CD4-positive, alpha-beta T cell treated with Interleukin-4 for 4 hours (primary cell): ENCODE measurements at places on chromosomes 11 and 22.

- no peak for DNase-seq
Observed at GRCh38 chr22:27358096-27358870, 443.3 kb downstream of the MN1 start.

- DNase-seq = peak; percentile 5
Observed at GRCh38 chr11:111797145-111797581, 31.0 kb upstream of the PPP2R1B start.

DNA sequence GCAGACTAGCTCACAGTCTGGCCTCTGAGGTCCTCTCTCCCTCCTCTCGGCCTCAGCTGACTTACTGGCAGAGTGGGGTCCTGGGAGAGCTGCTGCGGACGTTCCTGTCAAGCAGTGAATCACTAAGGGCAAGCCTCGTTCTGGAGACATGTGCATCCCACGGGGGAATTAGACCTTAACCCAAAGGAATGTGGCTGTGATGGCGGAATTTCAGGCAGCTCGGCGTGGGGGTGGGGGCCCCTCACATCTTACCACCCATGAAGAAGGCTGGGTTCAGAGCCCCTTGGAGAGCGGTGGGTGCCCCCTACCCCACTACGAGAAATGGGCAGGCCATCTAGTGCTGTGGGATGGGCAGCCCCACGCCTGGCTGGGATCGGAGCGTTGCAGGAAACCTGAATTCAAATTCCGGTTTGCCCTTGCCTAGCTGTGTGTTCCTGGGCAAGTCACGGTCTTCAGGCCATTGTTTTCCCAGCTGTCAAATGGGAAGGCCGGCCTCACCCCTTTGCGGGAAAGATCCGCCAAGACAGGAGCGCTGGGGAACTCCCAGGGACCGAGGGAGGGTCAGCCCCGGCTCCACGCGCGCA, 554 bp downstream of the LRRC32 start:
- DNase-seq = no peak

DNA sequence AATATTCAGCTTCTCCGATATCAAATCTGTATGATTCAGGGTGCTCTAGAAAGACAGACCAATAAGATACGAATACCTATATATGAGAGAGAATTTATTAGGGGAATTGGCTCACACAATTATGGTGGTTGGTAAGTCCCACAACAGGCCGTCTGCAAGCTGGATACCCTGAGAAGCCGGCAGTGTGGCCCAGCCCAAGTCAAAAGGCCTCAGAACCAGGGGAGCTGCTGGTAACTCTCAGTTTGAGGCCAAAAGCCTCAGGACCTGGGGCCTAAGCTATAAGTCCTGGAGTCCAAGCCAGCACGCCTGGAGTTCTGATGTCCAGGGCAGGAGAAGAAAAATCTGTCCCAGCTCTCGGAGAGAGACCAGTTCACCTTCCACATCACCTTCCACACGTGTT, 318.7 kb downstream of the BRD1 start:
- DNase-seq = no peak

GRCh38 chr11:8814209-8814922, 96.6 kb upstream of the AKIP1 start:
- DNase-seq = no peak

DNA sequence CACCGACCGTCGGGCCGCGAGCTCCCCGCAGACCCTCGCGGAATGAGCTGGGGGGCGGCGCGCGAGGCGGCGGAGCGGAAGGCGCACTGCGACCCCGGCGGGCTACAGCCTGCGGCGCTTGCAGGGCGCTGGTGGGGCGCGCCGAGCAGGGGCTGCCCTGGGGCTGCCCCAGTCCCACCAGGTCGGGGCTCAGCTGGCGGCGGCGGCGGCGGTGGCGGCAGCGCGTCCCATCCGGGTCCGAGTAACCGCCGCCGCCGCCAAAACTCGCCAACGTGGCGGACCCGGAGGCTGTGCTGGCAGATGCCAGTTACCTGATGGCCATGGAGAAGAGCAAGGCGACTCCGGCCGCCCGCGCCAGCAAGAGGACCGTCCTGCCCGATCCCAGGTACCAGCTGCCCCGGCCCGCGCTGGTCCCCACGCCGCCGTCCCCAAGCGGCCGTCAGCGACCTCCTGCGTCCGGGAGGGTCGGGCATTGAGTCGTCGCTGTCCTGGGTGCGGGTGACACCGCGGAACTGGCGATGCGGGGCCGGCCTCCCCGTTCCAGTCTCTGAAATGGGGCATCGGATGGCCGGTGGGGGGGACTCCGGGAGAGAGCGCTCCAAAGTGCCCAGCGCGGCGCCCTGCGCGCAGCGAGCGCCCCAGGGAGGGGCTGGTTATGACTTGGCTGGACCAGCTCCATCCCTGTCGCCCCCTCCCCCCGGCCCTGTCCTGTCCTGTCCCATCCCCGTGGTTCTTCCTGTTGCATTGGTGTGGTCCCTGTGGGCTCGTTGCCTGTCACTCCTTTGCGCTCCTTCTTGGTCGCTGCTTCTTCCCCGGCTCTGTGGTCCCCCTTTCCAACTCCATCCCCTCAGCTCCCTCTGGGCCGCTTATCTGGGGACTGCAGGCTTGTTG, 63.5 kb downstream of the CRYBB2 start:
- DNase-seq = no peak

GRCh38 chr11:118226296-118226695, 1.5 kb upstream of the JAML start:
- DNase-seq = no peak

GRCh38 chr11:76119032-76119431, 87.3 kb downstream of the WNT11 start:
- DNase-seq = no peak

DNA sequence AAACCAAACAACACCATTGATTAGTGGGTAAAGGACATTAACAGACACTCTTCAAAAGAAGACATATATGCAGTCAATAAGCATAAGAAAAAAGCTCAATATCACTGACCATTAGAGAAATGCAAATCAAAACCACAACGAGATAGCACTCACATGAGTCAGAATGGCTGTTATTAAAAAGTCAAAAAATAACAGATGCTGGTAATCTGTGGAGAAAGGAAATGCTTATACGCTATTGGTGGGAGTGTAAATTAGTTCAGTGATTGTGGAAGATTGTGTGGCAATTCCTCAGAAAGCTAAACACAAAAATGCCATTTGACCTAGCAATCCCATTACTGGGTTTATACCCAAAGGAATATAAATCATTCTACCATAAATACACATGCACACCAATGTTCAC, 182.6 kb downstream of the TRPC6 start:
- no peak for DNase-seq

GRCh38 chr11:74442636-74443035, 24.7 kb downstream of the KCNE3 start:
- no peak for DNase-seq

GRCh38 chr11:109486129-109486528, 64.1 kb downstream of the C11orf87 start:
- no peak for DNase-seq

- no peak for DNase-seq
Observed at GRCh38 chr11:520428-521176, 13.6 kb upstream of the RNH1 start.

GRCh38 chr22:44286646-44287045, 26.1 kb downstream of the SHISAL1 start:
- no peak for DNase-seq

DNA sequence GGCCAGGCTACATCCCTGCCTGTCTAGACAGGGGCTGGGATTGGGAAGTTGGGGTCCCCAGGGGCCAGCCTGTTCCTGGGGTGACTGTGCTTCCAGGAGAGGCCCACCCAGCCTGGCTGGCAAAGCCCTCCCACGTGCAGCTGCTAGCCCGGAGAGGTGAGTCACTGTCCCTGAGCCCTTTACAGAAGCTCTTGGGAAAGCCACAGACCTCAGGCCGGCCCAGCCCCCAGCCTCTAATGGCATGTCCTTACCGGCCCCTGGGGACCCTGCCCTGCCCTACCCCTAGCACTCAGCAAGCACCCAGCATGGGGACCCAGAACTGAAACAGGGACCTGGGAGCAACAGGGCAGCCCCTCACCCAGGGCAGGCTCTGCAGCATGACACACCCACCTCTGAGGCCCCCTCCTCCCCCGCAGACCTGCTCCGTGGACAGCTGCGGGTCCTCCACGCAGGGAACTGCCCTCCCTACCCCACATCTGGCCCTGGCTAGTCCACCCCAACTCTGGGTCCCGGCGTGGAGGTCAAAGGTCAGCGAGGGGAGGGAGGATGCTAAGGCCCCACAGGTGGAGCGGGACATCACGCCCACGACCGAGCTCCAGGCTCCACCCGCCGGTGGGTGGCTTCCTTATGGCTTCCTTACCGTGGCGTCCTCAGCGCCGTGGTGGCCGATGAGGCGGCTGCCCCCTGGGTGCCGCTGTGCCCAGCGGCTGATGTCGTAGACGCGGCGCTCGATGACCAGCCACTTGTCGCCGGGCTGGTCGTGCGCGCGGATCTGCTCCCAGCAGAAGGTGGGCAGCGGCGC, 615 bp downstream of the FADS3 start:
- DNase-seq = peak; percentile 6

DNA sequence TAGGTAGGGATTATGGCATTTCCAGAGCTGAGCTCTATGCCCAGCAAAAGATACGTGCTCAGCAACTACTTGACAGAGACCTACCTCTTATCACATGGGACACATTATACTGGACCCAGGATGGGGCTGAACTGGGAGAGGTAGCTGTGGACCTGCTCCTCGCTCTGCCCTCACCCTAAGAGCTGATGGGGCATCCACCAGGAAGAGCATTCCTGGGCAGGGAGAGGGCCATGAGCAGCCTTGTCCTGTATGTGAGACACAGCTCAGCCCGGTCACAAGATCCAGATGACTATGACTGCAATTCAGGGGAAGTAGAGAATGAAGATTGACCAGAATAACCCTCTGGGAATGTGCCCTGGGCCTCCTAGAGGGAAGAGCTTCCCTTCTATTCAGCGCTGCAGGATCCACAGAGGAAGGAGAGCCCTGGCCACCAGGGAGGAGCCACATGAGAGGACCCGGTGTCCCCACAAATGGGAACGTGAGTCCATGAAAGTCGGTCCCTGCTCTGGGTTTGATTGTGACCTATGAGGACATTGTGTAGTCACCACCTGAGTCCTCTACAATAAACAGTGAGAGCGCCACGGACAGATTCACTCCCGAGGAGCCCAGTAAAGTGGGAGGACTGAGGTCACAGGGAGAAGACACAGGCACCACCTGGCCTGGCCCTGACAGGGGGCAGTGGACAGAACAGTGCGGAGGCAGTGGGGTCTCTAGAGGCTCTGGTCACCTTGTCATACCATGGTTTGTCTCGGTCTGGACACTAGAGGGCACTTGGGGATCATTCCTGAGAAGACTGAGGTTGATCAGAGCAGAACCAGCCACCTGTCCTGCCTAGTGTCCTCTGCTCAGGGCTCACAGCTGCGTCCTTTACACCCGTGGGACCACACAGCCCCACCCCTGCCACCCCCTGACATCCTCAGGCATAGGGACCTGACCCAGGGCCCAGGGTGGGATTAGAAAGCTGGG, 99.5 kb downstream of the ZNF280B start:
- no peak for DNase-seq

GRCh38 chr11:15987046-15987445, 369.3 kb downstream of the SOX6 start:
- DNase-seq = no peak

- DNase-seq = no peak
Observed at GRCh38 chr11:33018840-33019239, 3.2 kb downstream of the DEPDC7 start.

DNA sequence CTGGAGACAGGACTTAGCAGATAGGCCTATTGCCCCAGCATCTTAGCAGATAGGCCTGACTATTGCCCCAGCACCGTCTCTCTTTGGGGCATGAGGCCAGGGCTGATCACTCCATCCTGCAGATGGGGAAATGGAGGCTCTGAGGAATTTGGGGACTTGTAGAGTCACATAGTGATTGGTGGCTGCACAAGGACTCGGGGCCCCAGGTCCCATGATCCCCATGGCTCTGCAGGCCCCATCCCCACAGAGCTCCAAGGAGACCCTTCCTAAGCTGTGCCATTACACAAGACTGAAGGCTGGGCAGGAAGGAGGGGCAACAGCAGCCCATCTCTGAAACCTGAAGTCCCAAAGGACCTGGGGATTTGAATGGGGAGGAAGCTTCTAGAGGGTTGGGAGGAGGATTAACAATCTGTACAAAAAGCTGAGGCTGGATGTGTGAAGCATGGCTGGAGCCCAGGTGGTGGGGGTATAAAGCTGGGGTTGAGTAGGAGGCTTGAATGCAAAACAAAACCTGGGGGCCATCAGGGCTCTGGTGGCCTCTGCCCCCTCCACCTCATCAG, 1.6 kb downstream of the ARAP1 start:
- no peak for DNase-seq

DNA sequence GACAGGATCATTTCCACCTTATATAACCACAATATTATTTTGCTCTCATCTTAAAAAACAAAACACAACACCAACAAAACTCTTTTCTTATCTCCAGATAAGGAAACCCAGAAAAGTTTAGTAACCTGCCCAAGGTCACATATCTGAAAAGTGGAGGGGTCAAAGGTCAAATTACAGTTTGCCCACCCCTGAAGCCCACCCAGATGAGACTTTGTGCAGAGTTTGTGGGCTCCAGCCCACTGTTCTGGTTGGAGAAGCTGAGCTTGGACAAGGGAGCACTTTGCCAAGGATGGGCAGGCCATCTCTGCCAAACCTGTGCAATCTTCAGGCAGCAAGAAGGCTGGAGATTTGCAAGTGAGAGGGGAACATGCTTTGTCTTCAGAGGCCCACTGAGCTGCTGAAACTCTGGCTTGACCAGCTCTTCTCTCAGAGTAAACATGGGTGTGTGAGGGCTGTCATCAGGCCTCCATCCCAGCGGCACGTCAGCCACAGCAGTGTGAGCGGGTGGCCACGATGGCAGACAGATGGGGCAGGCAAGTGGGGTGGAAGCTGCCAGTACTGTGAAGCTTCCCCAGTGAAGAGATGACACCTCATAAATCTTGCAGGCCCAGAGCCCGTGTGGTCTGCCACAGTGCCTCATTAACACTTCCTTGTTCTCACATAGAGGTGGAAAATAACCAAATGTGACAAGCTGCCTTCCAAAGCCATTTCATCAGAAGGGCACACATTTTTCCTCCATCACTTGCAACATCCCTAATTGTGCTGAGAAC, 111.8 kb downstream of the CCDC81 start:
- peak; percentile 51 for DNase-seq

DNA sequence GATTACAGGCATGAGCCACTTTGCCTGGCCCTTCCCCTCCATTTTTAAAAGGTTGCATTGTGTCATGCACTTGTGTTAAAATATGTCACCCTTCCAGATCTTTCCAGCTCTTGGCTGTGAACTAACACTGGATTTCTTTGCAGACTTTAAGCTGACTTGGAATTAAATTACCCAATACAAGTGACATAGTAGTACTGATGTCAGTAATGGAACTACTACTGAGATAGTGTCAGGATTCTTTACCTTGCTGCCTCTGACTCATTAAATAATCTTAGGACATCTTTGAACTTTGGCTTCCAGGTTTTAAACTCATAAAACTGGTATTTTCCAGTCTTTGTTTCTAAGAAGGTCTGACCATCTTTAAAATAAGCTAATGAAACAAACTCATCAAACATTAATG, 51.8 kb upstream of the OR4B1 start:
- DNase-seq = no peak

DNA sequence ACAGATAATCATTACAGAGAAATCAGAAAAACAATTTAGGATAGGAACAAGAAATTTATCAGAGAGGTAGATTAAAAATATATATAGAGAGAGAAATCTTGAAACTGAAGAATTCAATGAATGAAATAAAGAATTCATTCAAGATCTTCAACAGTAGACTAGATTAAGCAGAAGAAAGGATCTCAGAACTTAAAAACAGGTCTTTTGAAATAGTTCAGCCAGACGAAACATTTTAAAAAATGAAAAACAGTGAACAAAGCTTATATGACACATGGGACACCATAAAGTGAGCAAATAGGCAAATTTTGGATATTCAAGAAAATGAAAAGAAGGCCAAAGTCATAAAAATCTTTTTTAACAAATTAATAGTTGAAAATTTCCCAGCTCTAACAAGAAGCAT, 138.8 kb downstream of the CASP12 start:
- DNase-seq = no peak
